ENCODE measurements at places on chromosomes 3 and 15.
A peak's percentile ranks its signal among the peaks of the same experiment; 100 is the strongest.

DNA sequence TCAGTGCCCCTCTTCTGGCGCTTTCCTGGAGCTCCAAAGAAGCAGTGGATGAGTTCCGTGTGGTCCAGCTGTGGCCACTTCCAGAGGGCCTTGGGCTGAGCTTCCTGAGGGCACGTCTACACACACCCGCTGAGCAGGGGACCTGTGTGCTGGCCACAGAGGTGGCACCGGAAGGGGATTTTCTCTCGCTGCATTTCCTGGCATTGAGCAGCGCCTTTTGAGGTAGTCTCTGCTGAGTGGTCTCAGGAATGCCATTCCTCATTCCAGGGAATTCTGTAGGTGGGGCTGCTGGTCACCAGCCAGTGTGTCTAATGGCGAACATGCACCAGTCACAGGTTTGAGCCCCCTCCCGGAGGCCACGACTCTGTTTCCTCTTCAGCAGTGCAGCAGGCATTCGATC is 48.1 kb downstream of the AMOTL2 start:
- DNase-seq = no peak

DNA sequence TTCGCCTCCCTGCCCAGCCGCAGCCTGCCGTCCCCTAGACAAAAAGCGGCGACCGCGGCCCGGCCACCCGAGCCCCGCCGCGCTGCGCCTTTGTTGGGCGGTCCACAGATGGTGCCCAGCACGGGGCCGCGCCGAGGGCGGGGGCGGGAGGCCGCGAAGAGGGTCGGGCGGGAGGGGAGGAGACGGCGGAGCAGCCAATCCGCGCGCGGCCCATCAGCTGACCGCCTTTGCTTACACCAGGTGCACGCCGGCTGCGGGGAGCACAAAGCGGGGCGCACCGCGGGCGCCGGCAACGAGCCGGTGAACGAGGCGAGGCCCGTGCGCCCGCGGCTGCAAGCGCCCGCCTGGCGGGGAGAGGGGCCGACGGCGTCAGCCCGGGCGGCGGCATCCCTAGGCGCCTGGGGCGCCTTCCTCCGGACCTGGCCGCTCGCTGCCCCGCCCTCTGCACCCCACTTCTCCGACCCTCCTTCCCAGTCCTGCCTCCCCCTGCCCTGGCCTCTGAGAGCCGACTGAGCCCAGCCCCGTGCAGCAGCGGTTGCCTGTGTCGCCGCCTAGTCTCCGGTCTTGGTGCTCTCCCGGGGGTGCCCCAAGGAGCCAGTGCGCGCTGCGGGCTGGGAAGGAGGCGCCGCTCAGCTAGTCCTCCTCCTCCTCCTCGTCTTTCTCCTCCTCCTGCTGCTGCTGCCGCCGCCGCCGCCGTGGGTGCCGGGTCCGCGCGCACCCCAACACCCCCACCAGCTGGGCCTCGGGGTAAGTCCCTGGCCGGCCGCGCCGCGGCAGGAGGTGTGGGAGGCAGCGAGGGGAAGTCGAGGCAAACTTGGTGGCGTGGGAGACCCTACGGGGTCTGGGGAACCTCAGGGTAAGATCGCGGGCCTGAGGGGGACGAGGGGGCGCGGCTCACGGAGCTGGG is at the start of gene LRRN1:
TSS of gene LRRN1 (plus strand) at position 259 of the 907 bp plus-strand sequence. CDS start 45,211 bp downstream, outside the sequence.
- peak; percentile 48 for DNase-seq

DNA sequence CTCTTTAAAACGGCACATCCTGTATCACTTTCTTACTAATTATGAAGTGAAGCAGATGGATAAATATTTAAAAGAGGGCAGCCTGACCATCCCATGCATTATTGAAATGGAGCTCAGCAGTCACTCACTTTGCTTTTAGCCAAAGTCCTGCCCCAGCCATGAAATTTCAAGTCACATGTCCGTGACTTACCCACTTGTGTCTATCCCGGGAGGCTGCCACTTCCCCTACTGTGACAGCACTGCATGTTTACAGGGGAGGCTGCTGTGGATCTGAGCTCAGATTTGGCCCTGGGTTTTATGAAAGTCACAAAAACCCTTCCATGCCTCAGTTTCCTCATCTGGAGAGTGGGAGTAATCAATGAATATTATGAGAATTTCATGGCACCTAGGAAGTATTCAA is 17.9 kb upstream of the LRRK1 start:
- DNase-seq = no peak

DNA sequence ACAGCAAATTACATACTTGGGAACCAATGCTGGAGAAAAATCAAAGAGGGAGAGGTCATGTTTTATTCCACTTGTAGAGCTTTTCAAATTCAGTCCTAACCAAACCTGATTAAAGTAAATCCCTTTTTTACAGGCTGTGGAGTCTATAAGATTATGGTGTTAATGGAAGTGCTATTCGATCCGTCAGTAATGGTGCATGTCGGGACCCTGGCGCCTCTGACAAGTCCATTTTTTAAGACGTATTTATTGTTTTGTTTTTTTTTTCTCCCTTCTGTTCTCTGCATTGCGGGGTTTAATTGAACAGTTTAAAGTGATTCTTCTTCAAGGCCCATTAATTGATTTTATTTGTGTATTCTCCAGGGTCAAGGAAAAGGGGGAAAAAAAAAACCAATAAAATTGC is 725.9 kb downstream of the TUSC7 start:
- no peak for DNase-seq

DNA sequence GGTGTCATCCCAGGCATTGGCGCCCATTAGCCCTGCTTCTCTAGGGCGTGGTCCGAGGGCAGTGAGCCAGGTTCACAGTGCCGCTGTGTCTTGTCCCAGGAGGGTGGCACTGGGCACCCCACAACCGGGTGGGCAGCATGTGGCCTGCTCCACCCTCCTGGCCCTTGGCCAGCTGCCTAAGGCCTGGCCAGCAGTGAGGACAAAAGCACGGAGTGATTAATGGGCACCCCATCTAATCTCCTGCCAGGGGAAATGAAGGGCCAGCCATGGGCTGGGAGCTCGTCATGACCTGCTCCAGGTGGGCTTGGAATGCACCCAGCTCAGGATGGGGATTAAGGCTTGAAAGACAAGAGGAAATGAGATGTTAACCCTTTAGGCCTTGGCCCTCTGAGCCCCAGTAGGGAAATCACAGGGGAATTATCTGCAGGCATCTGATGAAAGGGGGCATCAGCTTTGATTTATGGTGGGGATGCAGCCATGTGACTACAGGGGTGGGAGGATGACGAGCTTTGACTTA is 5.2 kb downstream of the THSD4 start:
- DNase-seq = no peak

GRCh38 chr3:46393554-46394434 is 13.1 kb downstream of the CCR5AS start:
- no peak for DNase-seq

DNA sequence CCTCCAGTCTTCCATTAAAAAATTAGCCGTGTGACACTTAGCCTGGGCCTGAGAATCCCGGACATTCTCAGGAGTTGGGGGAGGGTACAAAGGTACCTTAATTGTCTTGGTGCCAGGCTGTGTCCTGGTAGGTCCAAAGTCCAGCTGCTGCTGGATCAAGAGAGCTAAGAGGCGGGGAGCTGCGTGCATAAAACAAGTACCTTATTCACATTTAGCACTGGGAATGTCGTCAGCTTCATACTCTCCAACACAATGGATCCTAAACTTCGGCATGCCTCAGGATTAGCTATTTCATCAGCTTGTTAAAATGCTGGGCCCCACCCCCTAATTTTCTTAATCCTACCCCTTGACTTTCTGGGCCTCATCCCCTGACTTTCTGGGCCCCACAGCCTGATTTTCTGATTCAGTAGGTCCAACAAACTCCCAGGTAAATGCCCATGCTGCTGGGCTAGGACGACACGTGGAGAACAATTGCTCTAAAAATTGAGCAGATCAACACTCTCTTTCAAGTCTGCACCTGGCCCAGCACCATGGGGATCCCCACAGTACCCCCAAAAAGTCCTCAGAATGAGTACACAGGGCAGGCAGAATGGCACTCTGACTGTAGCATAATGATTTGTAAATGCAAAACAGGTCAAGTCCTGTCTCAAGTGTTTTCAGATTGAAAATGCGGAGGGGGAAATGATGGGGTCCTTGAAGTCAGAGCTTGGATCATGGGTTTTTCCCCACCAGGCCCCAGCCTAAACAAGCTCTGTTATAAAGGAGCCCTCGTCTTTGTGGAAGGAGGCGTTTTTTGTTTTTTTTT is 5.6 kb upstream of the AEN start:
- DNase-seq = no peak

DNA sequence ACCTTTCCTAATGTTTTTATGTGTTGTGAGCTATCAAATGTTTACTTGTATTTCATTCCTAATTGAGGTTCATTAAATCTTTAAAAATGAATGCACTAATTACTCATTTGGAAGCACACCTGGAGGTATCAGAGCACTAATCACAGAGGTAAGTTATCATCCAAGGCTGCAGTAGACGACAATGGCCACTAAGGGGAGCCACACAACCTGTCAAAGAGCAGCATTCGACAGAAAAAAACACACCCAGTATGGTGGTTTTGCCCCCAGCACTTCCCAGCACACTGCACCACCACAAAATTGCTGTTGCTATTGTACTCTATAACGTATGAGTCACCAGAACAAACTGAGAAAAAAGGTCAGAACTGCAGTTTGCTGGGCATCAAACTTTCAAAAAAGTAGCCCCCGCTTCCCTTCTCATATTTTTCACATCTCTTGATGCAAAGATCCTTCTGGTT is 205.9 kb upstream of the IGF1R start:
- peak; percentile 40 for DNase-seq

DNA sequence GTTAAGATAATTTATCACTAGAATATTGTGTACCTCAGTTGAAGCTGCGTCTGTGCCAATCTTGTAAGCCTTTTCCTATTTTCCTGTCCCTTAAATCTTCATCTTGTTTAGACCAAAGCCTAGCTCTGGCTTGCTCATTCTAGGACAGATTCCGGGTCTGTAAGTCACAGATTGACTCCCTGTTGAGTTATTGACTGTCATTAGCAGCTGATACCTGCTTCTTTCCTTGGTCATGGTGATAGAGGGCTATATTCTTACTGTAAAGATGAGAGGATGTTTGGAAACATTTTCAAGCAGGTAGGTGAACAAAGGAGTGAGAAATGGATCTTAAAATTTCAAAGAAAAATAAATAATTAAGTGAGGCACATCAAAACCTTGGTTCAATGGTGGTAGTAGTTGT is 200.2 kb downstream of the KCNH8 start:
- no peak for DNase-seq

- DNase-seq = no peak
These were observed 157.9 kb downstream of the FAM43A start for GRCh38 chr3:194843556-194843955.

DNA sequence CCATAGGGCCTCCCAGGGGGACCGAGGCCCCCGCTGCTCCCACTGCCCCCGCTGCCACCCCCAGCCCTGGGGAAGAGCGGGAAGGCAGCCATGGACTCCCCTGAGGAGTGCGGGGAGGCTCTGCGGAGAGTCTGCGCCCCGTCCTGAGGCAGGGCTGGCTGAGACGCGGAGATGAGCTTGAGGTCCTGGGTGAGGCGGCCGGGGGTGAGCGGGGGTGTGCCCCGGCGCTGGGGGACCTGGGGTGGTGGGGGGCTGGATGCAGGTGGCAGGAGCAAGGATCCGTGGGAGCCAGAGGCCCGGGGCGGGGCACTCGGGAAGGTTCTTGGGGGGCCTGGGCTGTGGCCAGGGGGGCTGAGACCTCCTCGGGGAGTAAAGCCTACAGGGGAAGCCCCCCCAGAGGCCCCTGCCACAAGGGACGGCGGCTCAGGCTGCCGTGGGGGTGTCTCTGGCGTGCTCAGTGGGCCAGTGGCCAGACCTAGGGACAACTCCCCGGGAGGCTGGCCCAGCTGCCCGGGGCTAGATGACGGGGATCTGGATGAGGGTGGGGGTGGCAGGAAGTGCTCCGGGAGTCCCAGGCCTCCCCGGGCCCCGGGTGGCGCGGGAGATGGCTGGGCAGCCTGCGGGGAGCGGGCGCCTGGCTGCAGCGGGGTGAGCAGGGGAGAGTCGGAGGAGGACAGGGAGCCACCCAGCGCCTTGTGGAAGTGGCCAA is 45.9 kb downstream of the HCN4 start:
- DNase-seq = no peak

DNA sequence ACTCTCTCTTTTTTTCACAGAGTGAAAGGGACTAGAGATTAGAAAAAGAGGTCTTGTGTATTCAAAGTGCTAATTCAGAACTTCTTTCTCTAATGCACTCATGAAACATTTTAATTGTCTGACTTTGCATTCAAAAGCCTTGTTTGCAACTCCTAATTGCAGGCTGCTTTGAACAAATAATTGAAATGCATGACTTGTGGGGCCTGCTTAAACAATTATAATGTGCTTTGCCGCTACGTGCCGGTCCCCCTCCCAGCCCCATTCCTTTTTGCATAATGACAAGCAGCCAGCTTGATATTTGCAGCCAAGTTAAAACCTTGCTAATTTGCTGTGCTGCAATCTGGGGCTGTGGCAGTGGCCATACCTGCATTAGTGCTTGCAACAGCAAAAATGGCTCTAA is 114.5 kb downstream of the FOXB1 start:
- DNase-seq = no peak

DNA sequence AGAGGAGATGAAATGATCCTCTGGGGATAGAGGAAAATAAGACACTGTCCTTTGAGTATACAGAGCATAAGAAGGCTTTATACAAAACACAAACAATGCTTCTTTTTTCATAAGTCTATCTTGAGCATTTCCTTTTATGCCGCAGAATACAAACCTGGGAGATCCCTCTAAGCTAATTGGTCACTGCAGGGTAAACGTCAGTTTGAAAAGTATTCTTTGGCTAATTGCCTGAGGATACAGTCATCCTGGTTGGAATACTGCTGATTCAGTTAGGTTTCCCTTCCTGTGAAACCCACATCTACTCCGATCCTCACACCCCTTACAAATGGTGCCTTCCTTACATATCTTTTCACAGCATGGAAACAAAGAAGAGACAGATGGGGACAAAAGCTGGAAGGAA is 10.6 kb downstream of the WNT5A start:
- DNase-seq = no peak

- DNase-seq = no peak
These were observed 1.6 kb downstream of the TATDN2 start for GRCh38 chr3:10249833-10250232.
